ENCODE measurements at places on chromosomes 7 and 10.

GRCh38 chr7:37756797-37757551 lies 73.4 kb downstream of the GPR141 start:
- DNase-seq = no peak

DNA sequence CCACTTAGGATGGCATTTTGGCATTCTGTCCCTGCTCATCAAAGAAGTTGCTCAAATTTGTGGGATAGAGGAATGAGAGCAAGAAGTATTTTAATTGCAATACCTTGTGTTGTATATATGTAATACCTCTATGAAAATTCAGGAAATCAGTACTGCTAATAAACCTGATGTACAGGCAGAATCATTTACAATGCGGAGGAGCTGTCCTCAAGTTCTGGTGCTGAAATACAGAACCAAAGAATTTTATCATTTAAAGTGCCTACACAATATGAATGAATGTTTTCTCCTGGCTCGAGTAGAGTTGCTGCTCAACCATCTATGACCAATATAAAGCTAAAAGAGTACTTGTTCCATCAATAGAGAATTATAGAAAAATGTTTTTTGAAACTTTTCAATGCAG lies 305.8 kb downstream of the PLXNA4 start:
- DNase-seq = no peak

- no peak for DNase-seq
Observed at GRCh38 chr10:78474743-78475142, 441.1 kb downstream of the RPS24 start.

DNA sequence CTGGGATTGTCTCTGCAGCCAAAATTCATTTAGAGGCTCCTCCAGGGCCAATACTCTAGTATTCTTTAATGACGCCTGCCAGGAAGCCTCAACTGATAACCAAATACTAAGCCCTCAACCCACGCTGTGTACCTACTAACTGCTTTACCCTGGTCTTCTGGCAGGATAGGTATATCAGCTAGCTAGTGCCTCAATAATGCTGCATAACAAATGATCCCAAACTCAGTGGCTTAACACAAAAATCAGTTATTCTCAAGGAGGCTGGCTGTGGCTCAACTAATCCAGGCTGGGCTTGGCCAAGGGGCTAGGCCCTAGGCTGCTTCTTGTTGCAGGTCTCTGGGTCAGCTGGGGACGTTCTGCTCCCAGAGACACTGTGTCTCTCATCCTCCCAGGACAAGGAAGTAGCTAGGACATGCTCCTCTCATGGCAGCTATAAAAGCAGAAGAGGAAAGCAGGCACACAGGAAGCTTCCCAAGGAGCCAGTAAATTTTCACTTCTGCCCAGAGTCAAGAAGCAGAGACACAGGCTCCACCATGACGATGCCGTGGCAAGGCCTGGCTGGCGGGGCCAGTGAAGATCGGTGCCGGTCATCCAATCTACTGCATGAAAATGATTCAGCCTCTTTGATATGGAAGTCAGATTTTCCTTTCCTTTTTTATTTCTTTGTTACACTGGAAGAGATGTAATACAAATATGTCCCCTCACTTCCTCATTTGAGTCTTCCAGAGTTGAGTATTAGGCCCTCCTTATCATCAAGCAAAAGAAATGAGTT lies 28.6 kb upstream of the COL13A1 start:
- DNase-seq = no peak

DNA sequence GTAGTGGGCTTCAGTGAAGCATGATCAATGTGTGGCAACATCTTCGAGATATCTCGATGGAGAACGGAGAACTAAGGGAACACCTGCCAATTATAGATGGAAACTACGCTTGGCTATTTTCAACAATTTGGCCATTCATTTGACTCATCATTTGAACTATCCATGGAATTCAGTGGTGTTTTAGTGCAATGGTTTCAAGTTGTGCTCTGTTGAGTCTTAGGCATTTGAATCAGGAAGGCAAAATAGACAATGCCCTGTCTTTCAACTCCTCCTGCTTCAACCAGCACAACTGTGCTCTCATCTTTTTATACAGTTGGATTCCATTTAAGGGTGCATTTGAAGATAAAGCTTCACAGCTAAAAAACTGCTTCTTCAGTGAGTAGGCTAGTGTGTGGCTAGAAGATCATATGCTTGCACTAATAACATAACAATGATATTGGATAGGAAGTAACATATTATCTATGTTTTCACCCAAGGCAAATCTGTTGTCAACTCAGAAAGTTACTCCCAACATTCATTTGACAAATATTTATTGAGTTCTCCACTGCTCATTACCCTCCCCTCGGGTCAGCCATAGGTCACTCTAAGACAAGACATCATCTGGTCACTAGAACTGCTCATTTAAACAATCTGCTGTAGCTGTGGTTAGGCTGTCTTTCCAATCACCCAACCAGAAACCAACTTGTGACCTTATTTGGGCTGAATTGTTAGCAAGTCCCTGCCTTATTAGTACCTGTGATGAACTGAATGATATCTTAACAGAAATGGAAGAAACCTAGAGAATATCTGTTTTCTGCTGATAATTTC lies 314.1 kb upstream of the SP4 start:
- no peak for DNase-seq

DNA sequence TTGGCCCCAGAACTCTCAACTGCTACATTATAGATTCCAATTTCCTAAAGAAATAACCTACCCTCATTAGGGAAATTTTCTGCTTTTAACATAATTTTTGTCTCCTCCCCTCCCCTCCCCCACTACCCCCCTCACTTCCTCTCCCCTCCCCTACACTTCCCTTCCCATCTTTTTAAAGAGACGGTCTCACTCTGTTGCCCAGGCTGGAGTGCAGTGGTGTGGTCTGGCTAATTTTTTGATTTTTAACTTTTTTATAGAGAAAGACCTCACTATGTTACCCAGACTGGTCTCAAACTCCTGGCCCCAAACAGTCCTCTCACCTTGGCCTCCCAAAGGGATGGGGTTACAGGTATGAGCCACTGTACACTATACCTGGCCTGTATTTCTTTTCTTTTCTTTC lies 30.5 kb upstream of the C1GALT1 start:
- no peak for DNase-seq

GRCh38 chr7:140056431-140057142 lies 6.2 kb downstream of the PARP12 start:
- no peak for DNase-seq

Measured in anterior cingulate cortex (tissue), 58 donors.